M059J (cell line): ENCODE measurements at places on chromosomes 1 and 21. TPM values are rescaled to one million over a fixed set of nuclear protein-coding genes. Genes with fewer than 3 reads are reported as not detected.

GRCh38 chr1:12452262-12452661 lies 165.7 kb downstream of the DHRS3 start:
- no peak for DNase-seq

Gene ATXN7L2
- 2.4 and 5.0 TPM in 2 replicates for total RNA-seq

DNA sequence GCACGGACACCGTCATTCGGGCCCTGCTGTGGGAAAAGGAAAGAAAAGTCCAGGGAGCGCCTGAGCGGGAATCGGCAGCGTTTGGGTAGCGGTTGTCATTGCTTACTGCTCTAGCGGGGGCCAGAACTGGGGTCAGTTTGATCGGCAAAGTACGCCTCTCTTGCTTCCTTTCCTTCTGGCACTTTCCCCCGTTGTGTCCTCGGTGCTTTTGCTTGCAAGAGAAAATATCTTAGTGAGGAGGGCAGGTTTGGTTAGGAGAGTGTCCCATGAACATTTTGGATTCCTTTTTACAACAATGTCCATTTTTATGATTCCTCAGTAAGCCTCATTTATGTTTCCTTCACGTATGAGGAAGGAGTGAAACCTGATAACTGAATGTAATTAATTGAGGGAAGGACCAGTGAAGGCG lies 670 bp downstream of the ST3GAL3 start:
- no peak for DNase-seq

DNA sequence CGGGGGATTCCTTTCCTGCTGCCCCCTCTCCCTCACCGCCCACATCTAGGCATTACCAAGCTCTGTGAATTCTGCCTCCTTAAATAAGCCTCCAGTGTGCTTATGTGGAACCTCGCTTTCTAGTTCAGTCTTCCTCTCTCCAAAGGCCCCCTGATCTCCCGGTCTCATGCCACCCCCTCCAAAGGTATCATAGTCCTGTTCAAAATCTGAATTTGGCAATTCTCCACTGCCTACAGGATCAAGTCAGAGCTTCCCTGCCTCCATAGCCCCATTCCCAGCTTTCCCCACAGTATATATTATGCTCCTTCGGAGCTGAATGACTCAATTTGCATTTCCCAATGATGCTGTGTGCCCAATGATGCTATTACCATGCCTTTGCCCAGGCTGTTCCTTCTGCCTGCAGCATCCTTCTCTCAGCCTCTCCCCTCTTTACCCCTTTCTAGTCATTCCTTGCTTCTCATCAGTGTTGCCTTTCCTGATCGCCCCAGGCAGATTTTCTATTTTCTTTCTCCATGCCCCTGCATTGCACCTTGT lies 1.7 kb downstream of the AZIN2 start:
- DNase-seq, result no peak

- DNase-seq, result peak; percentile 46
Measured at GRCh38 chr1:154533952-154534844, 24.3 kb downstream of the UBE2Q1 start.

GRCh38 chr1:160394673-160395072 lies 5.7 kb upstream of the VANGL2 start:
- DNase-seq, result no peak

DNA sequence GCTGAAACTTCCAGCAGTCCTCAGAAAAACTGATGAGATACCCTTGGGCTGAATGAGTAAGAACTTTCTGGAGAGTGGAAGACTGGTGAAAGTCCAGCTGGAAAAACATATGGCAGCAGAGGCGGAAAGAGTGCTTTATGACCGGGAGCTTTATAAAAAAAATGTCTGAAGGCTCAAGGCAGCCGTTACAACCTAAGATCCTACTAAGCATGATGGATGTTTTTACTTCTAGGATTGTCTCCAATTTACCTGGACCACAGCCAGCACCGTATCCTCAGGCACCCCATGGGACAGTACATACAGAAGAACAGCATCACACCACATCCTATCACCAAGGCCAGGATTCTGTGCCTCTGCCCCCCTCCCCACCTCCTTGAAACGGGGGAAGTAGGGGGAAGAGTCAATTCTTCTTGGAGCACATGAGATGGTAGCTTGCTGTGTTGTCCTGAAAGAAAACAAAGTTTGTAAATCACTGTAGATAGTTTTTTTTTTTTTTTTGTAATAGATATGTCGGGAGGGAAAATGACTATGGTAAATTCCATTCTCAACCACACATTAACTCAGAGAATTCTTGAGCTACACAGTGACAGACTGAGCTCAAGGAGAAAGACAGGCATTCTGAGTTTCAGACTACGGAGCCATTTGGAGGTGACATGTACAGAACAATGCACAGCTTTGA lies 11.8 kb upstream of the IRF2BP2 start:
- peak; percentile 71 for DNase-seq

DNA sequence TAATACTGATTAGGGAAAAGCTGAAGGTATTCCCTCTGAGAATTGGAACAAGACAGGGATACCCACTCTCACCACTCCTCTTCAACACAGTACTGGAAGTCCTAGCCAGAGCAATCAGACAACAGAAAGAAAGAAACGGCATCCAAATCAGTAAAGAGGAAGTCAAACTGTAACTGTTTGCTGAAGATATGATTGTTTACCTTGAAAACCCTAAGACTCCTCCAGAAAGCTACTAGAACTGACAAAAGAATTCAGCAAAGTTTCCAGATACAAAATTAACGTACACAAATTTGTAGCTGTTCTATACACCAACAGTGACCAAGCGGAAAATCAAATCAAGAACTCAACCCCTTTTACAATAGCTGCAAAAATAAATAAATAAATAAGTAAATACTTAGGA lies 78.6 kb downstream of the EXTL2 start:
- no peak for DNase-seq

DNA sequence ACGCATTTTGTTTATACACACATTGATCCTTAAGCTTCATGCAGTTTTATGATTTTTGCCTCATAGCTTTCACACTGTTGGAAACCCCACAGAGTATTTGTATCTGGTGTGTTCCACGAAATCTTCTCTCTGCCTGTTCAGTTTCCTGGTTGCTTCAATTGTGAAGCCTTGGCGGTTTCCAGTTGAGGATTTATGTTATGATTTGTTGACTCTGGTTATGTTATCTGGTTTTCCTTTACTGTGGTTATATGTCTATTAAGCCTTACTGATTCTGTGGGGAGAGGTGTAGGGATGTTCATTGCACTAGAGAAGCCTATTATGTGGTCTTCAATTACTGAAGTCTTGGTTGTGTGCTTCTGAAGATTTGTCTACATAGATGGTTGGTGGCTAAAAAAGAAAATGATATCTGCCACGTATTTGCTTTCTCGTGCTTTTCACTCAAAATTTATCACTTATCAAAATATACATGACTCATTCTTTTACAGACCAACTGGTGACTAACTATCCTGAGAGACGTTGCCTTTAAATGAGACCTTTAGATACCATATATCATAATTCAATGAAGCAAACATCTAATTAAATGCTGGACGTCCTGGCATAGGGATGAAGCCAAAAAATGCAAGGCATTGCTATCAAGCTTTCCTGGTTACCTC lies 488.0 kb upstream of the B3GALT2 start:
- peak; percentile 42 for DNase-seq

Gene CLCNKB
- 0.05 and 0.32 TPM in 2 replicates for total RNA-seq

DNA sequence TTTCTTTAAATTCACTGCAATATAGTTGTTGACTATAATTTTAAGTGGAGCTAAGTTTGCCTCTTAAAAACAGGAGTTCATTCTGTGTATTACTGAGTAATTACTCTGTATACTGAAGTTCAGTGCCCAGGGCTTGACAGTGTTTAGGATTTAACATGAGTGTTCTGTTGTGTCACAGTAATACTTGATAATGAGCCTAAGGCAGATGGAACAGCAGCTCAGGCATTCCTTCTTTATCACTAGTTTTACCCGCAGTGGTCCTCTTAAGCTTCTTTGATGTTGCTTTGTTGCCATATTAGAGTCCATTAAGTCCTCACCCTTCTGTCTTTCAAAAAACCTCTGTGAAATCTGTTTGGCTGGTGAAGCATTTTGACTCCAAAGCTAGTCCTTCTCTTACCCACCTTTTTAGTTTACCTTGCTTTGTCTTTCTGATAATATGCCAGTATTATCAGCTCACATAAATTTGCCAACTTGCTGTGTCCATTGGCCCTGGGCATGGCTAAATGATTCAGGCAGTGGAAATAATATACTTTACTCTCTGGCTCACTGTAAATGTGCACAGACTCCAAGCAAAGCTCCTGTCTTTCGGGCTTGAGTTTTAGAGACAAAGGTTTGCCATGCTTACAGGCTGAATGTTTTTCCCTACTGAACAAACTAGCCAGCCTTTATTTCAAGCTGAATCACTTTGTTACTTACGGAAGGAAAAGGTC lies 17.7 kb downstream of the HIPK1 start:
- peak; percentile 15 for DNase-seq

DNA sequence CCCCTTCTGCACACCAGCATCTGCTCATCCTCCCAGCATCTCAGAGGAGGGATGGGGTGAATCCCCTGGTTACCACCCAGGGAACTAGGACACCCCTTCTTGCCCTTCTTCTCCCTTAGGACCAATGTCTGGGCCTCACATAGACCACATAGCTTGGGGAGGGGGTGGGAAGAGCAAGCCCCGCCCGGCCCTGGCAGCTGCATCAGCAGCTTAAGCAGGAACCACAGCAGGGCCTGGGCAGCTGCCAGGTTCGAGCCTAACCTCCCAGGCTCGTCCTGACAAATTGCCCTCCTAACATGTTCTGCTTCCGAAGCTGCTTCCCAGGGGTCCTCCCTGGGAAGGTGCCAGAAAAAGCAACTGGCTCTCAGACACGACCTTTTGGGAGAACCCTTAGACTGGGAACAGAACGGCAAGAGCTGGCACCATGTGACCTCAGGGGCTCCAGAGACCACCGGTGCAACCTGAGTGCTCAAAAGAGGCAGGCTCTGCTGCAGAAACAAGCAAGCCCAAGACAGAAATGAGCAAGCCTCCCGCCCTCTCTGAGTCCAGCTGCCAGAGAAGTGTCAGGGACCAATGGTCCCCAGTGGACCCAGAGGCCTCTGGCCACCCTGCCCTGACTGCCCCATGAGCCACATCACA lies 18.4 kb upstream of the CLSTN1 start:
- no peak for DNase-seq

GRCh38 chr1:78040484-78041089 lies 5.2 kb upstream of the GIPC2 start:
- no peak for DNase-seq

DNA sequence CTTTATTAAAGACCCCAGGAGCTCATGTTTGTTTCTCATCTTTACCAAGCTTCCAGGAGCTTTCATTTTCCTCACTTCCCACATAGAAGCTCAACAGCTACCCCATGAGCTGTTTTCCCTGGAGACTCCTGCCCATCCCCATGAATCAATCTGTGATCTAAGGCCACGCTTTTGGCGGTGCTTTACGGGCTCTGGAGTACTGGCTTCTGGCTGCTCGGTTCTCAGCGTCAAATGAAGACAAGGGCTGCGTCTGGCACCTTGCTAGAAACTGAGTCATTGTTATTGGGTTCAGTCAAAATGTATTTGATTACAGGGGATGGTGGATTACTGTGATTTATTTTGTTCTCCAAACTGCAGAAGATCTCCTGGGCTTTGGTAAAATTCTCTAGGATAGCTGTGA lies 39.9 kb downstream of the ACP6 start:
- DNase-seq, result no peak

- no peak for DNase-seq
Measured at GRCh38 chr1:9374748-9375341, 82.2 kb downstream of the SPSB1 start.

Gene CLDN17
- not detected in 2 replicates for total RNA-seq

GRCh38 chr1:188590641-188591040 lies 1761.9 kb downstream of the PLA2G4A start:
- DNase-seq, result peak; percentile 4

Gene C21orf91
- total RNA-seq, result 10.9 and 18.4 TPM in 2 replicates

- DNase-seq, result no peak
Measured at GRCh38 chr1:182968836-182969734, 16.1 kb upstream of the SHCBP1L start.

GRCh38 chr1:153526132-153526543 lies 9.7 kb downstream of the S100A6 start:
- DNase-seq, result no peak

- peak; percentile 34 for DNase-seq
Measured at GRCh38 chr1:20978413-20978812, 191.3 kb upstream of the HP1BP3 start.

Gene GPR37L1
- not detected in 2 replicates for total RNA-seq

GRCh38 chr1:117659550-117660270 lies 53.9 kb downstream of the TENT5C start:
- DNase-seq, result no peak

Gene GBP2
- total RNA-seq, result 71.9 and 94.3 TPM in 2 replicates

DNA sequence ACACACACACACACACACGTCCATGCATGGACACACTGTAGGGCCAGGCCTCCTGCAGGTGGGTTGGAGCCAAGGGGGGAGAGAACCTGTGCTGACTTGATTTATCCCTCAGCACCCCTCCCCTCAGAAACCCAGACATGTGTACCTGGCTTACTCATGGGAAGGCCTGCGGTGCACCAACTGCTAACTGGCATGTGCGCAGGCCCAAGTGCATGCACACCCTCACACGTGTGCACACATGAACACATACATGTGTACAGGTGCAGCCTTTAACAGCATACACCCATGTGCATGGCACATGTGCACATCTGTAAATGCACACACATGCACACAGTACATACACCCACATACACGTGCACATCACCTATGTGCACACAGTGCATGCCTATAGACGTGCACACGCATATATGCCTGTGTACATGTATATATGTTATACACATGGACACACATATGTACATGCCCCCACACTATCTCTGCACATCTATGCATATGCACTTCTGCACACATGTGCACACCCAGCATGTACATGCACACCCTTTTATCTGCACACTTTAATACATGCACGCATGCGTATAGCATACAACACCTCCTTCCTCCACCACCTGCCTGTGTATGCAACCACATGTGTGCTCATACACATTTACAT lies 67.5 kb downstream of the TRIM11 start:
- DNase-seq, result no peak

DNA sequence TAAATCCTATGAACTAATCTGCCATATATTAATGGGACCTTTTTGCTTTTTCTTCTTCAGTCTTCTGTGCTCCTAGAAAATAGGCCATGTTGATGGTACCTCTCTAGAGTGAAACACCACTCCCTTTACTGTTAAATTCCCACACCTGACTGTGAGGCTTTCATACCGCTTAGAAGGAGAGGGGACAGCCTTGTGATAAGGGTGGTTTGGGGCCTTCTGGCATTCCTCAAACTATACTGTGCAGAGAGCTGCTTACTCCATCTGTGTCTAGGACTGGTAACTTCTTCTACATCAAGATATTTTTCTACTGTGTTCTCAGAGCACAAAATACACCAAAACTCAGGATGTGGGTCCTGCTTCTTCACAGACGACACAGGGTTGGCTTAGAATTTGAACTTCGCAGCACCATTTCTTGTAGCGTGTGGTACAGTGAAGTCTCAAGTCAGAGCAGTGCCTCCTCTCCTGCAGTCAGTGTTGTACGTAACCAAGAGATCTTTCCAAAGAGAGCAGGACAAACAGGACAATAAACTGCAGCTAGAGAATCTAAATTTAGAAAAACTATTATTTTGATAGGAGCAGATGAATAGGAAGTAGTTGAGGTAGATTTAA lies 43.8 kb downstream of the MACO1 start:
- no peak for DNase-seq
